Naive B cell (primary cell): ENCODE measurements at places on chromosomes 3 and 15. TPM values are rescaled to one million over a fixed set of nuclear protein-coding genes. Genes with fewer than 3 reads are reported as not detected.

VEPH1 gene
- polyA plus RNA-seq, result not detected

IMPG2 gene
- not detected for polyA plus RNA-seq

FSTL1 gene
- not detected for polyA plus RNA-seq

FAM81A gene
- polyA plus RNA-seq, result 12.4 TPM

ASB7 gene
- 17.2 TPM for polyA plus RNA-seq

MYL3 gene
- polyA plus RNA-seq, result not detected

NTRK3 gene
- polyA plus RNA-seq, result not detected

PPARG gene
- polyA plus RNA-seq, result not detected

COMMD2 gene
- 71.6 TPM for polyA plus RNA-seq

TRH gene
- not detected for polyA plus RNA-seq

PCOLCE2 gene
- not detected for polyA plus RNA-seq

KBTBD13 gene
- polyA plus RNA-seq, result not detected

RPUSD3 gene
- polyA plus RNA-seq, result 76.4 TPM

ANKDD1A gene
- polyA plus RNA-seq, result 0.14 TPM

UROC1 gene
- polyA plus RNA-seq, result not detected

SLC2A2 gene
- not detected for polyA plus RNA-seq

CCDC33 gene
- polyA plus RNA-seq, result not detected

CADPS gene
- polyA plus RNA-seq, result not detected

ACOX2 gene
- polyA plus RNA-seq, result not detected

ERICH6 gene
- not detected for polyA plus RNA-seq

GP5 gene
- not detected for polyA plus RNA-seq

LRRC31 gene
- polyA plus RNA-seq, result not detected

GALNT15 gene
- polyA plus RNA-seq, result not detected

CASR gene
- not detected for polyA plus RNA-seq

ARPP21 gene
- polyA plus RNA-seq, result not detected

CYP1A2 gene
- polyA plus RNA-seq, result not detected

VGLL3 gene
- polyA plus RNA-seq, result not detected

EXD1 gene
- polyA plus RNA-seq, result not detected

LYZL4 gene
- not detected for polyA plus RNA-seq

NECTIN3 gene
- polyA plus RNA-seq, result 0.42 TPM

PLXNA1 gene
- polyA plus RNA-seq, result 0.08 TPM

DENND4A gene
- 27.8 TPM for polyA plus RNA-seq
